ENCODE measurements at places on chromosomes 2 and 18.
A peak's percentile ranks its signal among the peaks of the same experiment; 100 is the strongest.

DNA sequence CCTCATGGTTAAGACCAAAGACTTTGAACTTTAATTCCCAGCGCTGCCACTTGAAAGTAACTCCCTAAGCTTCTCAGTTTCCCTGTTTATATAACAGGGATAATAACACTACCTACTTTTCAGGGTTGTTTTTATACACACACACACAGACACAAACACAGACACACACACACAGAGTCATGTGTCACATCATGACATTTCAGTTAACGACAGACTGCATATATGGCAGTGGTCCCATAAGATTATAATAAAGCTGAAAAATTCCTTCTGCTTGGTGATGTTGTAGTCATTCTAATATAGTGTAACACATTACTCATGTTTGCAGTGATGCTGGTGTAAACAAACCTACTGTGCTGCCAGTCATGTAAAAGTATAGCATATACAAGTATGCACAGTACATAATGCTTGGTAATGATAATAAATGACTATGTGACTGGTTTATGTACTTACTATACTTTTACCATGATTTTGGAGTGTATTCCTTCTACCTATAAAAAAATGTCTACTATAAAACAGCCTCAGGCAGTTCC, 89.2 kb upstream of the ITGA4 start:
- DNase-seq: no peak

DNA sequence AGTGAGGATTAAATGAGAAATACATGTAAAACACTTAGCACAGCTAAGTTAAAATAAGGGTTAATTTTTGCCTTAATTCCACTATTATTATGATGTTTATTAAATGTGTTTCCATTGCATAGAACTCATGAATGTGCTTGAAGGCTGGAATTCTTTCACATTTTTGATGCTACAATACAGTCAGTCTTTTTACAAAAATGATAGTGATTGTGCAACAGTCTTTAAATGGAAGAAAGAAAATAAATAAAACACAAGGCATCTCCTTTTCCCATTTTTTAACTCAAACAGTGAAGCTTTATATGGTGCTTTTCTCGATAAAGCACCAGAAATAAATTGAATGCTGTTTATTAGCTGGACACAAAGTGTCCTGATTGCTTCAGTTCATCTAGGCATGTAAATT, 123.9 kb downstream of the MAP2 start:
- DNase-seq: no peak

DNA sequence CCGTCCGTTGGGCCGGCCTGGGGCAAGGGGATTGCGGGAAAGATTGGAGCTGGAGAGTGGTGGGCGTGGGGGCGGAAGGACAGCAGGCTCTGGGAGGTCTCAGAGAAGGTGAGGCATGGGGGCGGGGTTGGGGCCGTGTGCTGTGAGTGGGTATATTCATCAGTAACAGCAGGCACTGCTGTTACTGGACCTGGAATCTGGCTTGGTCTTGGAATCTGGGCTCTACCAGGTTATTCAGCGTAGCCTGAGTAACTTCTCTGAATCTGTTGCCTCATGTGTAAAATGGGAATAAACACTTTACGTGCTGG, 435 bp downstream of the RNF181 start:
- no peak for DNase-seq

- DNase-seq: no peak
These were observed 3.6 kb upstream of the ONECUT2 start for GRCh38 chr18:57431467-57432080.

DNA sequence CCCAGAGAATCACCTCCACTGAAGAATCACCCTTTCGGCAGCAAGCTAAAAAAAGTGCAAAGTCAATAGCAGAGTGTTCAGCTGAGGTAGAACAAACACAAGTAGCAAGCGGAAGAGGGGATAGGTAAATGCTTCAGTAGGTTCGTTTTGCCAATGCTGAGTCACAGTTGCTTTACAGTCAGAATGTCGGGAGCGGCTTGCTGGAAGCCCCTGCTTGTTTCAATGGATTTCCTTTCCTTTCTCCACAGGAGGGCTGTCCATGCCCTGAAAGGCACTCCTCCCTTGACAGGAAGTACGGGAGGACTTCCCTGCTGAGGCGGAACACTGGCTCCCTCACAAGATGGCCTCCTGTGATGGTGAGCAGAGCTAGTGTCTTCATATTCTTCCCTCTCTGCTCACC, 146.2 kb upstream of the LYPD1 start:
- DNase-seq: no peak

DNA sequence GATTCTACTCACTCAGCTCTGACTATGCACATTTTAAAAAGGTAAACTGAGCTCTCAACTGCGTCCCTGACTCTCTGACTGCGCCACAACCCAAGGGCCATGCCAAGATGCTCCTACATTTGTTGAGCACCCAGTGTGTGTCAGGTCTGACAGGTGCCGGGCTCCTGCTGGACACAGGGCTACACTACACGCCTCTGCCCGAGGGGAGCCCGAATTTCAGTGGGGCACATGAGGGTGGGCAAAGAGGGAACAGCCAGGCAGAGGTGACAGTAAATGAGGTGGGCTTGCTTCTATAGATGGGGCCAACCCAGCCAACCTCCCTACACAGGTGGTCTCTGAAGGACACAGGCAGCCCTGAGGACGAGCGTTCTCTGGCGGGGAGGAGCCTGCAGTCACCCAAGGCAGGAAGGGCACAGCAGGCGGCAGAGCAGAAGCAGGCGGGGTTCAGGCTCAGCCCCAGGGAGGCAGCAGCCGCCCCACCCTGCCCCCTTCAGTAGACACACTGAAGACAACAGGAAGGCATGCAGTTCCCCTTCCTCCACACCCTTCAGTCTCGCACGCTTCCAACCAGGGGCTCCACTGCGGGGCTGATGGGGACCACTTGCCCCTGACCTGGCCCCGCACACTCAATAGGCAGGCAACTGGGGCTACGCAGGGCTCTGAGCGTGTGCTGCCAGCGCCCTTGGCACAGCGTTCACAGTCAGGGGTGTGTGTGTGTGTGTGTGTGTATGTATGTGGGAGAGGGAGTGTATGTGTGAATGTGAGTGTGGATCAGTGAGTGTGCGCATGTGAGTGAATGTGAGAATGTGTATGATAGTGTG, 98.4 kb downstream of the UXS1 start:
- no peak for DNase-seq

DNA sequence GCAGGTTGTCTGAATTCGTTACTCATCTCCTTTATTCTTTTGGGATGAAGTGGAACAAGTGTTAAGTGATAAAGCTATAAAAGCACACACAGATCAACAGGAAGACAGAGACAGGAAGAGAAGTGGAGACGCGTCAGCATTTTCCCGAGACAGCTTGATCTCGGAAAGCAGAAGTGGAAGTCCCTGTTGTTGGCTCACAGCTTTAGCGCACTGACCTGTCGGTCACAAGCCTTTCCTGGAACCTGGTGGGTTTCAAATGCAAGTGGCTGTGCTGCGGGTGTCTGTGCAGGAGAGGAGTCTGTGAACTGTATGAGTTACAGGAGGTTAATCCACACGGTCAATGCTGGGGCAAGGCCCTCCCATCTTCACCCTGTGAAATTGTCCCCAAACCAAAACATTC, 116.6 kb upstream of the PELI1 start:
- no peak for DNase-seq

- no peak for DNase-seq
These were observed 605 bp downstream of the WNT6 start for GRCh38 chr2:218859988-218860831.

- no peak for DNase-seq
These were observed 81.8 kb downstream of the FASTKD2 start for GRCh38 chr2:206846981-206847834.

GRCh38 chr18:75677696-75678455, 250.4 kb upstream of the SMIM21 start:
- DNase-seq: no peak

GRCh38 chr2:157792335-157793052, 83.6 kb downstream of the ACVR1 start:
- peak; percentile 34 for DNase-seq

GRCh38 chr2:102303589-102303988, 7.8 kb upstream of the IL1RL1 start:
- DNase-seq: no peak
